IMR-90 (cell line): ENCODE measurements at places on chromosomes 4 and X. TPM values are rescaled to one million over a fixed set of nuclear protein-coding genes. Genes with fewer than 3 reads are reported as not detected.

DNA sequence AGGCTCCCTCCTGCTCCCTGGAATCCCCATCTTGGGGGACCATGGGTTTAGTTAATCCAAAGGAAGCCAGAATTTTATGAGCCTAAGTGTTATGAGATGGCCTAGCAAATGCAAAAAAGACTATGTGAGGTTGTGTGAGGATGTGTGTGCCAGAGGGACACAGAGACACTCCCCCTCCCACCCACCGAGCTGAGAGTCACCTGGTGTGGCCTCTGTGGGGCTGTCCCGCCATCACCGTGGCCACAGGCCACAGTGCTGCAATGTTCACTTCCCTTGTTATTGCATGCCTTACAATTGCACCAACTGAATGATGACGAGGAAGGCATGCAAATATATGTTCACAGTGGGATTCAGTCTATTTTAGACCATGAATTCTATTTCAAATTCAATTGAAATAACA, 601 bp upstream of the FGFBP2 start:
- no peak for DNase-seq

DNA sequence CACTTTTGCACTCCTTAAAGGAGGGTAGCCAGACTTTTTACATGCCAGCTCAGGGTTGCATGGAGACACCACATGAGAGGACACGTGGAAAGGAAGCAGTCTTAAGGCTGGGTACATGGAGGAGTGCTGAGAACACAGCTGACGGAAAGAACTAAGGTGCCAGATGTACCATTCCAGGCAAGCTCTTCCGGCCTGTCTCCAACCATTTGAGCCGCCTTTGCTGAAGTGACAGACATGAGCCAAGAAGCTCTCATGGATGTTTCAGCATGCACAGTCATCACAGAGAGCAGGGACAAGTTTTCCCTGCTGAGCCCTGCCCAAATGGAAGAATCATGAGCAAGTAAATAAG, 83.4 kb upstream of the BMP2K start:
- no peak for DNase-seq

Gene PABPC1L2A
- not detected in 2 replicates for polyA plus RNA-seq

Gene TRMT2B
- polyA plus RNA-seq: 6.5 and 7.7 TPM in 2 replicates
